Muscle of leg (tissue), 16 donors: ENCODE measurements at places on chromosomes 4 and X.

DNA sequence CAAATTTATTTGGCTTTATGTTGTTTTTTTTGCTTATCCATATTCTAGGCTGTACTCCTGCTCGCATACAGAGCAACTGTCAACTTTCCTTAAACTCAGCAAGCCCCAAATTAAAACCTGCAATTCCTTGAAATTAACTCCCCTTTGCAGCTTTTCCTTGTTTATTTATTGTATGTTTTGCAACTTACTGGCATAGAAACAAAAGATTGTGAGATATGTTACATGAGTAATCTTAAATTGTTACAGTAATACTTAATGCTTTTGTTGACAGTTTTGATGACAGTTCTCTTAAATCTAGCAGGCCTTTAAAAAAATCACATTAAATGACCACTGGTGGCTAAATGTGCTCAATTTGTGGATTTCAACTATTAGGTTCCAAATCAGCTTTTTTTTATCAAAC is 4.5 kb downstream of the DDX3X start:
- no peak overlapping the region for H3K4me3 ChIP-seq
- peaks cover 7% of the 10 kb centered on the region for H3K4me1 ChIP-seq
- H3K27ac ChIP-seq, result no peak overlapping the region
- DNase-seq, result no peak
- no peaks in the 10 kb centered on the region for H3K27me3 ChIP-seq
- peaks cover 34% of the 10 kb centered on the region for H3K36me3 ChIP-seq

DNA sequence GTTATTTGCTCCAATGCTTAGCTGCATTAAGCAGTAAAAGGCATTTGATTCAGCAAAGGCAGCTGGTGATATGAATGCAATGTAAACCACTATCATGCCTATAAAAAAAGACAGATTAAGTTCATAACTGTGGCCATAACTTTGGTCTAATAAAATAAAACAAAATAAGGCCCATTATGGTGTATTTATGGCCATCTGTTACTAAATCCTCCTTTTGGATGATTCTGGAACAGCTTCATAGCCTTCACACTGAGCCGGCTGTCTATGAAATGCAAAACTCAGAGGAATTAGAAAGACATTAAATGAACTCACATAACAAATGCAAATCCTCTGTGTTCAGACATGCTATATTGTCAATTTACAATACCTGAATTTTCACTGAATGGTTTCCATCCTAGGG is 223.7 kb upstream of the FAT4 start:
- DNase-seq, result peak; percentile 53
- H3K36me3 ChIP-seq, result no peaks in the 10 kb centered on the region
- no peaks in the 10 kb centered on the region for H3K4me1 ChIP-seq
- no peak overlapping the region for H3K4me3 ChIP-seq
- H3K27ac ChIP-seq, result no peak overlapping the region
- H3K27me3 ChIP-seq, result no peaks in the 10 kb centered on the region

- no peak for DNase-seq
- H3K27me3 ChIP-seq, result no peaks in the 10 kb centered on the region
- no peaks in the 10 kb centered on the region for H3K4me1 ChIP-seq
- no peak overlapping the region for H3K27ac ChIP-seq
- no peak overlapping the region for H3K4me3 ChIP-seq
Measured at GRCh38 chr4:23769406-23769805, 120.4 kb downstream of the PPARGC1A start.

GRCh38 chr4:30535255-30535654 is 184.9 kb upstream of the PCDH7 start:
- DNase-seq, result no peak
- H3K27ac ChIP-seq, result no peak overlapping the region
- no peaks in the 10 kb centered on the region for H3K36me3 ChIP-seq

DNA sequence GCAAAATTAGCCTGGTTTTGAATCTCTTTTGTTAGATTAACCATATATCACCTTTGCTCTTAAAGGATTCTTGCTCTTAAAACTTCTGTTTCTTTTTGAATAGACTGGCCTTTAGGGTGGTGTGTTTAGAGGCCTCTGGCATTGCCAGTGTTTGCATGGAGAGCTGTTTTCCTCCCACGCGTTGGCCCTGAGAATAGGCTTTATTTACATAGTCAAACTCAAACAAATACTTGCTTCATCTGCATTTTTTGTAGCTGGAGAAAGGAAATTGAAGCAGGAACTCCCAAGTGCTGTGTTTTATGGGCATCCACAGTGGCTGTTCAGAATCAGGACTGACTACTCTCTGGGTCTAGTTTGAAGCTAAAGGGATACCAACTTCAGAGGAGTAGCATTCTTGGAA is 2.7 kb downstream of the SHROOM2 start:
- H3K4me1 ChIP-seq, result peaks cover 2% of the 10 kb centered on the region
- peaks cover 51% of the 10 kb centered on the region for H3K27me3 ChIP-seq
- H3K27ac ChIP-seq, result no peak overlapping the region
- no peak for DNase-seq
- no peaks in the 10 kb centered on the region for H3K36me3 ChIP-seq
- no peak overlapping the region for H3K4me3 ChIP-seq

GRCh38 chr4:88857588-88857987 is 160.0 kb upstream of the NAP1L5 start:
- H3K36me3 ChIP-seq, result peaks cover 2% of the 10 kb centered on the region
- DNase-seq, result peak; percentile 33
- H3K27me3 ChIP-seq, result no peaks in the 10 kb centered on the region
- no peak overlapping the region for H3K4me3 ChIP-seq

DNA sequence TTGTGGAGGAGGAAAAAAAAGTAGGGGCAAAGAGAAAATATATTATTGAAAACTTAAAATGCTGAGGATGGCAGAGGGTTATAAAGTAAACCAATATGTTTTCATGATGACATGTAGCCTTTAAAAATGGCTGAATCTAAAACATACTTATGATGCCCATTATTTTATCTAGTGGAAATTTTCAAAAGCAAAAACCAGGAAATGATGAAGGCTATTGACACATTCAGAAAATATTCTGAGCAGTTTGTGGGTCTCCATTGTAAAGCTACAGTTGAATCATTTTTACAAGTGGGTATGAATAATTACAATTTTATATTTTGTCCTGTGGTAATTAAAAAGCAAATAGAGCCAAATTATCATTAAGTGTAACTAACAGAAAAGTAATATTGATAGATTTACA is 10.7 kb downstream of the PLS3 start:
- no peak overlapping the region for H3K4me3 ChIP-seq
- no peaks in the 10 kb centered on the region for H3K36me3 ChIP-seq
- H3K27me3 ChIP-seq, result peaks cover 20% of the 10 kb centered on the region

DNA sequence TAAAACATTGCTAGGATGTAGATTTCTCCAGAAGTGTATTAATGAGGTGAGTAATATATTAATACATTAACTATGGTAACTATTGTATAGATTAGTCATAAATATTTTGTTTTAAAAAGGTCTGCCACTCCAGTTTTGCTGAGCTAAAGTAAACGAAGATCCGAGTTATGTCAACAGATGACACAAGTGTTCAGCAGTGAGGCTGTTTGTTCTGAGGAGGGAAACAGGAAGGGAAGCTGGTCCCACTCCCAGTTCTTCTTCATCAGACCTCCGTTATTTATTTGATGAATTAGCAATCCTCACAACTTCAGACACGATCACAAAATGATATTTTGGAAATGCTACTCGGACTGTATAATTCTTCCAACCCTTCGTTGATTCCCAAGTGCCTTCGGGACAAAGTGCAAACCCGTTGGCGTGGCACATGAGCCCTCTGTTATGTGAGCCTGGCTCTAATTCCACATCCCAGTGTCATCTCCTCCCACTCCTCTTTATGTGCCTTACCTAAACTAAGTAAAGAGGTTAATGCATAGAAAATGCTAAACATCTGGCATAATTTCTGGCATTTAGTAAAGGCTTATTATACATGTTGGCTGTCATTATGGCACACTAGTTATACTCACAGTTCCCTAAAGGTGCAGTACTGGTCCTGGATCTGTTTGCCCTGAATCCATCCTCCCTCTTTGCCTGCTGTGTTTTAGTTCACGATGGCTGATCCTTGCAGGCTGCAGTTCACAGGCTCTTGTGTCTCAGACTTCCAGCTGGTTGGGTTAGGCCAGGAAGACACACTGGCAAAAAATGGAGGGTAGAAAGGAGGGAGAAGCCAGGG is 190.6 kb upstream of the LNX1 start:
- H3K27ac ChIP-seq, result no peak overlapping the region
- H3K27me3 ChIP-seq, result no peaks in the 10 kb centered on the region
- peaks cover 3% of the 10 kb centered on the region for H3K4me1 ChIP-seq
- no peak overlapping the region for H3K4me3 ChIP-seq

DNA sequence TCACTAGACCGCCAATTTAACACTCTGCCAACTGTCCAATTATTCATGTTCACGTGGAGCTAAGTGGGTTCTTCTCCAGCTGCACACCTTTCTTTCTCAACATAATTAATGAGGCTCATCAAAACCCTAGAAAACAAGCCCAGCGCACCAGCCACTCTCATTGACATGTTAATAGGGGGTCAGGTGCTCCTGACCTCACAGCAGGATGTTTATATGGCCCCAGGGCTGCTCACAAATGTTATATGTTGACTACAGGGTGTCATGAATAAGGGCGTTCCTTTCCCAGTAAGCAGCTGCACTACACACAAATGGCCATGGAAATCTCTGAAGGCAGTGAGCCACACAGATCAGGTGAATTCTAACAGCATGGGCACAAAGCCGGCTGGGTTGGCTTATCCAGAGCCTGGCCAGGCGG is 209.8 kb downstream of the MGST2 start:
- H3K27me3 ChIP-seq, result no peaks in the 10 kb centered on the region
- H3K4me3 ChIP-seq, result no peak overlapping the region
- peak; percentile 56 for DNase-seq
- H3K4me1 ChIP-seq, result peaks cover 8% of the 10 kb centered on the region
- H3K36me3 ChIP-seq, result no peaks in the 10 kb centered on the region

DNA sequence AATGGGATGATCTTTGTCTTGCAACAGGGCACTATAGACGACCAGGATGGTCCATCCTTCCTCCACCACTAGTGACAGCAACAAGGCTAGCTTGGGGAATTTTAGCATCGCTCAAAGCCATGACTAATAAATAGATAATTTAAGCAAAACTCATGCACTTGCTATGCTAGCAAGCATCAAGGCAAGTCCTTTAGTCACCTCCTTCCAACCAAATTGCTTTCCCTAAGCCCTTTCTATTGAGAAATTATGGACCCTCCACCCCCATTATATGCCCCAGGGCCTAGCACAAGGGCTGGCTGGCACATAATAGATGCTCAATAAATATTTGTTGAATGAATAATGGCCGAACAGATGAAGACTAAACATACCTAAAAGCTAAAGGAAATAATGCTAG is 28.6 kb downstream of the SLC16A2 start:
- no peak overlapping the region for H3K27ac ChIP-seq
- H3K4me1 ChIP-seq, result peaks cover 3% of the 10 kb centered on the region
- DNase-seq, result no peak
- peaks cover 2% of the 10 kb centered on the region for H3K27me3 ChIP-seq
- no peaks in the 10 kb centered on the region for H3K36me3 ChIP-seq

DNA sequence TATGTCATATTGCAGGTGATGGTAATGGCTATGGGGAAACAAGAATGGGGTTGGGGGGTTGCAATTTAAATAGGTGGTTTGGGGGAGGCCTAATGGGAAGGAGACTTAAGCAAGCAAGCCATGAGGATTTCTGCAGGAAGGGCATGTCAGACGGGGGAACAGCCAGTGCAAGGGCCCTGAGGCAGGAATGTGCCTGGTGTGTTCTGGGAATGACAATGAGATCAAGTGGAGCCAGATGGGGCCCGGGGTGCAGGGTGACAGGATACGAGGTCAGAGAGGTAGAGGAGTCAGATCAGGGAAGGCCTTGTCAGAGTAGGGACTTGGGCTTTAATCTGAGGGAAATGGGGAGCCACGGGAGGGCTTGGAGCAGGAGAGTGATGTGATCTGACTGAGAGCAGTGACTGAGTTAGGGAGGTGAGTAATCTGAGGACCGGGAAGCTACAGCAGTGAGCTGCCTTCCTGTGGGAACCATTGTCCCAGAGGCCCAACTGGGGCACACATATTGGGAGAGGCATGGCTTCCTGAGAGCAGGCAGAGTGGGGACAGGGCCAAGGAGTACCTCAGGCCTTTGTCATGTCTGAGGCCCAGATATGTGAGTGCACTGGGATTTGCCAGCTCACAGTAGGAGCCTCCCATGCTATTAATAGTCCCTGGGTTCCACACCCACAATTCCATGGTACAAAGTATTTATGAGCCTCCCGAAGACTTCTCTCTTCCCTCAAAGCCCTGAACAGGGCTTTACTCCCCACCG is 139.8 kb downstream of the BCOR start:
- H3K27me3 ChIP-seq, result peaks cover 37% of the 10 kb centered on the region
- H3K4me3 ChIP-seq, result no peak overlapping the region
- H3K4me1 ChIP-seq, result peaks cover 4% of the 10 kb centered on the region
- no peak for DNase-seq

GRCh38 chr4:107519053-107519452 is 201.0 kb downstream of the PAPSS1 start:
- H3K4me1 ChIP-seq, result no peaks in the 10 kb centered on the region
- no peak overlapping the region for H3K4me3 ChIP-seq
- no peaks in the 10 kb centered on the region for H3K36me3 ChIP-seq
- DNase-seq, result peak; percentile 69
- no peak overlapping the region for H3K27ac ChIP-seq

DNA sequence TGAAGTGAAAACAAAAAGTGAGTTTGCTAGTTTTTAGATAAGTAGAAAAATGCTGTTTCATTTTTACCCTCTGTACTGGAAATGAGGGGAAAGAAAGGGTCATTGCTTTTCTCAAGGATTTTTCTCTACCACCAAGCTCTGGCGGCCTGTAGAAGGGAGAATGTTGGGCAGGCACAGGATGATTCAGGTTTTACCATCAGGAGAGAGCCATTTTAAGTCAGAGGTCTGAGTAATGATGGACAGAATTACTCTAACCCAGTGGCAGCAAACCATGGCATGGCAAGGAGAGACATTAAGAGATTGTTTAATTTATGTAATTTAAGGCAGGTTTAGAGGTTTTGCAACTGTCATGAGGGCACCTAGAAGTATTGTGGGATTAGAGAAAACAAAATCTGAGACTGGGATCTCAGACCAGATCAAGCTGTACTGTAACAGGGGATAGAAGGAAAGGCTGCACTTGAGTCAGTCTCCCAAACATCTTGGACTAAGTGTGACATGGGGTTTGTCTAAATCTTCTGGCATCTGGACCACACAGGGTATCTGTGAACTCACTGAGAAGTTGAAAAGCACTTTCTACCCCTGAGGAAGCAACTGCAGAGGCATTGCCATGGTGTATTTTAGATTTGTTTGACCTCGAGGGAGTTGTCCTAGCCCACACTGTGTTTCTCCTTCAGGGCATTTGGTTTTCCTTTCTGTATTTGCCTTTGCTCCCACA is 81.6 kb downstream of the BANK1 start:
- H3K4me3 ChIP-seq, result no peak overlapping the region
- DNase-seq, result no peak
- no peaks in the 10 kb centered on the region for H3K4me1 ChIP-seq

- no peak overlapping the region for H3K27ac ChIP-seq
- peaks cover 5% of the 10 kb centered on the region for H3K4me1 ChIP-seq
- no peaks in the 10 kb centered on the region for H3K36me3 ChIP-seq
- no peak overlapping the region for H3K4me3 ChIP-seq
- peaks cover 12% of the 10 kb centered on the region for H3K27me3 ChIP-seq
- no peak for DNase-seq
Measured at GRCh38 chr4:90130076-90130475, 2.9 kb downstream of the CCSER1 start.
